Neuronal stem cell (in vitro differentiated cells): ENCODE measurements at places on chromosomes 5 and 9.
A peak's percentile ranks its signal among the peaks of the same experiment; 100 is the strongest.

GRCh38 chr5:126544087-126544740, 50.8 kb downstream of the ALDH7A1 start:
- DNase-seq: no peak

DNA sequence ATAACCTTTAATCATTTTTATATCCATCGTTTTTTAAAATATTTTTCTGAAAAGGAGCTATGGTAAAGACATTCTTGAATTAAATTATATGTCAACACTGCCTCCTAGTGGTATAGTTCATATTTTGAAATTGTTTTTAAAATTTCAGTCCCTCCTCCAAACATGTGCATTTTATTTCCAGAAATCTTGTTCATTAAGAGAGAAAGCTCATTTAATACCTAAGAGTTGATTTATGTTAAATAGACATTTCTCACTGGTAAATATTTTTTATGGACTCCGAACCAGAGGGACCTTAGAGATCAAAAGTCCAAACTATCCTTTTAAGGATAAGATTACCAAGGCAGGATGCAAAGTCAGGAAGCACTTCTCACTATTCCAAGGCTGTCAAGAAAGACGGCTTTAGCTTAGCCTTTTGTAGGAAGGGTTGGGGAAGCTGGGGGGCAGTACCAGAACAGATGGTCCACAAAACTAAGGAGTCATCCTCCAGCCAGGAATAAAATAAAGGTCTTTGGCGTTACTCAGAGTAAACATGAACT, 21.6 kb downstream of the BHMT start:
- peak; percentile 24 for DNase-seq

DNA sequence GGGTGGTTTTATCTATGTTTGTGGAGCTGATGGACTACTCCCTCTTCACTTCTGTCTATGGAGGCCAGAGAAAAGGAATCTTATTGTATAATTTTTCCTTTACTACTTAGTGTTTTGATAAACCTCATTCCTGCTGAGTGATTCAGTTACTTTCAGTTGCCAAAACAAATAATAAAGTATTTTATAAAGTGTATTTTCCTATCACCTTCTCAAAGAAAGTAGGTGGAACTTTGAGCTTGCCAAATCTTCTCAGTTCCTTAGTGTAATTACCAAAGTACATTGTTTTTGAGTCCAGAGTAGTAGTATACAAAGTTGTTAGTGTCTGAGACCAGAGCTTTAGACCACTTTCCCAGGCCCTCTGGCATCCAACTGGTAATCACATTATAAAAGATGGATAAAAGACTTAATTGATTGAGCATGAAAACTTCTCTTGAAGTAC, 13.5 kb downstream of the RABGAP1 start:
- no peak for DNase-seq

DNA sequence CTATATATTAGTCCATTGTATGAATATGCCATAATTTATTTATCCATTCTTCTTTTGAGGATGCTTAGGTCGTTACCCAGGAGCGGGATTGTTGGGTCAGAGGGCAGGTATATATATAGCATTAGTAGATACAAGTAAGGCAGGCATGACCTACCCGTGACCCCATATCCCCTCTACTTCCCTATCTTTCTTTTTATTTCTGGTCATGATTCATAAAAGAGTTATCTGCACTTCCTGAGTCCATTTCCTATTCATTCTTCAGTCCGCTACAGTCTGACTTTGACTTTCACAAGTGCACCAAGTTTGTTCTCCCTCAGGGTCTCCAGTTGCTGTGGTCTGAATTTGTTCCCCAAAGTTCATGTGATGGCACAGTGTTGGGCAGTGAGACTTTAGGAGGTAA, 6.9 kb downstream of the RHOBTB3 start:
- DNase-seq: no peak

- DNase-seq: no peak
Measured at GRCh38 chr9:106069241-106069640, 374.9 kb downstream of the TMEM38B start.

GRCh38 chr9:34655394-34655793, 3.4 kb downstream of the IL11RA start:
- DNase-seq: no peak

DNA sequence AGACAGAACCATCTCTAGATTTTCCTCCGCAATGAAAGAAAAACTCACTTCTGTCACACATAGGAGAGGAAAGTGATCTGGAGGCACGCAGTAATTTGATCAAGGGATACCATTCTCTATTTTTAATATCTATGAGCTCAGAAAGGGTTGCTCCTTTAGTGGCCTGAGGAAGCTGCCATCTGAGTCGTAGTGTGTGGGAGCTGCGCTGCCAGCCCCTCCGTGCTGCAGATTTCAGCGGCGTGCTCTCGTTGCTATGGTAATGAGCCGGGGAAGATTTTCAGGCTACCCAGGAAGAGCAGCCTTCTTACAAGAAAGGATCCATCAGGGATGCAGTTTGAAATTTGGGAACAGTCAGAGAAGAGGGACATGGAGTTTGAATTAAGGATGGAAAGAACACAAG, 17.1 kb upstream of the GOLM1 start:
- no peak for DNase-seq

GRCh38 chr5:2525351-2525750, 226.1 kb downstream of the IRX2 start:
- DNase-seq: no peak

DNA sequence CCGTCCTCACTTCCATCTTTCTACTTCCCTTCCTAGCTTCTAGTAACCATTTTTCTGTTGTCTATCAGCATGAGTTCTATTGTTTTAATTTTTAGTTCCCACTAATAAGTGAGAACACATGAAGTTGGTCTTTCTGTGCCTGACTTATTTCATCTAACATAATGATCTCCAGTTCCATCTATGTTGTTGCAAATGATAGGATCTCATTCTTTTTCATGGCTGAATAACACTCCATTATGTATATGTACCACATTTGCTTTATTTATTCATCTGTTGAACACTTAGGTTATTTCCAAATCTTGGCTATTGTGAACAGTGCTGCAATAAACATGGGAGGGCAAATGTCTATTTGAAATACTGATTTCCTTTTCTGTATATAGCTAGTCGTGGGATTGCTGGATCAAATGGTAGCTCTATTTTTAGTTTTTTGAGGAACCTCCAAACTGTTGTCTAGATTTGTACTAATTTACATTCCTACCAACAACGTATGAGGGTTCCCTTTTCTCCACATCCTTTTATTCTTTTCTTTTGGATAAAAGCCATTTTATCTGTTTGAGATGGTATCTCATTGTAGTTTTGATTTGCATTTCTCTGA, 50.3 kb downstream of the NSD1 start:
- no peak for DNase-seq

DNA sequence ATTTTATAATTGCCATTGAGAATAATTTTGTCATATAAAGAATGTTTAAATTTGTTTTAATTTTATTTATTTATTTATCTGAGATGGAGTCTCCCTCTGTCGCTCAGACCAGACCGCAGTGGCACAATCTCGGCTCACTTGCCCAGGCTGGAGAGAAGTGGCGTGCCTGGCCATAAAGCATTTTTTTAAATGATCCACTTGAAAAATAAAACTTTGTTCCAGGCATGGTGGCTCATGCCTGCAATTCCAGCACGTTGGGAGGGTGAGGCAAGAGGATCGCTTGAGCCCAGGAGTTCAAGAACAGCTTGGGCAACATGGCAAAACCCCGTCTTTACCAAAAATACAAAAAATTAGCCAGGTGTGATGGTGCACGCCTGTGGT, 2.1 kb upstream of the SIT1 start:
- no peak for DNase-seq

DNA sequence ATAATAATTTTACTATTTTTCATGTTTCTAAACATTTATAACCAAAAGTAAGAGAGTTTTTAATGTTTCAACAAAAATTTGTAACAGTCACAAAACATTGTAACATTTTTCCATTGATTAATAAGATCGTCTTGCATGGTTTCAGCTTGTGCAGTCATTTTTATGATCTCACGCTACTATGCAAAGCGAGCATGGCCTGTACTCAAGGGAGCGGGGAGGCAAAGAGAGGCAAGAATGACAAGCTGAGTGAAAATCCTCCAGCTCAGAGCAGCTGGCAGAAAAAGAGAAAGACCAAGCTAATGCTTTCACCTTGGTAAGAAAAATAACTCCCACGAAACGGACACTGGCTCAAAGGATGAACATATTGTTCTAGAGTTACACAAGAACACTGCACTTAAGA, 90.0 kb upstream of the SV2C start:
- no peak for DNase-seq

GRCh38 chr5:174356536-174356935, 311.0 kb downstream of the NSG2 start:
- no peak for DNase-seq

- peak; percentile 65 for DNase-seq
Measured at GRCh38 chr5:141512390-141512910, 23.6 kb downstream of the PCDHGC5 start.

- DNase-seq: no peak
Measured at GRCh38 chr9:104774831-104775573, 11.1 kb downstream of the NIPSNAP3B start.

DNA sequence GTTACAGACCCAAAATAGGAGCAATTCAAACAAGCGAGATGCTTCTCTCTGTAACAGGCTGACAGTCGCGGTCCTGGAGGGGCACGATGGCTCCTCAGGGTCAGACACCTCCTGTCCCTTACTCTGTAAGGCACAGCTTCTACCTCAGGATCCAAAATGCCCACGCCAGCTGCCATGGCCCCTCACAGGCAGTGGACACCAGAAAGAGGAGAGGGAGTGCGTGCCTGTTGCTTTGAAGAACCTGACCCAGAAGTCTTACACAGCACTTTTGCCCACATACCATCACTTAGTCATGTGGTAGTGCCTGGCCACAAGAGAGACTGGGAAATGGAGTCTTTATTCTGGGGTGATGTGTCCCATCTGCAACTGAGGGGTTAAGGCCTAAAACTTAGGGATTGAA, 11.6 kb upstream of the ABL1 start:
- no peak for DNase-seq

- no peak for DNase-seq
Measured at GRCh38 chr9:86828631-86829030, 118.7 kb downstream of the GAS1 start.

GRCh38 chr9:72210522-72210921, 61.3 kb downstream of the GDA start:
- DNase-seq: no peak

GRCh38 chr5:3225201-3225960, 370.3 kb upstream of the IRX1 start:
- no peak for DNase-seq

- DNase-seq: no peak
Measured at GRCh38 chr5:143243103-143243502, 160.4 kb downstream of the NR3C1 start.

DNA sequence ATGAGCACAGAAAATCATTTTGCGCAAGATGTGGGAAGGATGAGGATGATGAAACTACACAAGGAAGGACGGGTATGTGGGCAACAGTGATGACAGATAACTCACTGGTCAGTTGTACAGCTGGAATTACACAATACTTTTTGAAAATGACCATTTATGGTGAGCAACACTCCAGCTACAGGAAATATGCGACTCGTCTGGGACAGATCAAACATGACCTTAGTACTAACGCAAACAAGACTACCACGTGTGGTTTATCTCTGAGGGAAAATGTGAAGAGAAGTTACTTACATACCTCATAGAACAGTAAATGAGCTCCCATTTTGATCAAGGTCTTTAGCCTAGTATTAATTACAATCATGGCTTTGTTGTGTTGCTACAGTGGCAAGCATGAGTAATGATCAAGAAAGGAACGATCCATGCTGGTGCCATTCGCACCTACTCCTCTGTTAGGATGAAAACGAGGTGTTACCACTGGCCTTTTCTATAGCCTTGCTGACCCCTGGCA, 456.9 kb downstream of the BNC2 start:
- DNase-seq: no peak

DNA sequence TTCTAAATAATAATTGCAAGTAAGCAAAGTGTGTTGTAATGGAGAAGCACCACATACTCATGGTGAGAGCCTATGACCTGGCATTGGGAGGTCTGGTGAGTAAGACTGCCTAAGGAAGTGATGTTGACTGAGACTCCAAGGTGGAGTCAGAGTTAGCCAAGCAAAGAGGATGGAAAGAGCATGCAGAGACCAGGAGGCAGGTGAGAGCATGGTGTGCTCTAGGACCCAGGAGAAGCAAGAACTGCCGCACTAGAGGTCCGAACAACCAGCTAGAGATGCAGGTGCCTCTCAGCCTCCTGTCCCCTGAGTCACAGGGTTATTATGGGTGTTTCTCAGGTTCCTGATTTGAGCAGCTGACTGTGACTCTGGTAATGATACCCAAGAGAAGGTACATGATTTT, 27.3 kb downstream of the ANP32B start:
- DNase-seq: no peak

GRCh38 chr5:150492621-150493020, 15.3 kb upstream of the NDST1 start:
- DNase-seq: no peak

DNA sequence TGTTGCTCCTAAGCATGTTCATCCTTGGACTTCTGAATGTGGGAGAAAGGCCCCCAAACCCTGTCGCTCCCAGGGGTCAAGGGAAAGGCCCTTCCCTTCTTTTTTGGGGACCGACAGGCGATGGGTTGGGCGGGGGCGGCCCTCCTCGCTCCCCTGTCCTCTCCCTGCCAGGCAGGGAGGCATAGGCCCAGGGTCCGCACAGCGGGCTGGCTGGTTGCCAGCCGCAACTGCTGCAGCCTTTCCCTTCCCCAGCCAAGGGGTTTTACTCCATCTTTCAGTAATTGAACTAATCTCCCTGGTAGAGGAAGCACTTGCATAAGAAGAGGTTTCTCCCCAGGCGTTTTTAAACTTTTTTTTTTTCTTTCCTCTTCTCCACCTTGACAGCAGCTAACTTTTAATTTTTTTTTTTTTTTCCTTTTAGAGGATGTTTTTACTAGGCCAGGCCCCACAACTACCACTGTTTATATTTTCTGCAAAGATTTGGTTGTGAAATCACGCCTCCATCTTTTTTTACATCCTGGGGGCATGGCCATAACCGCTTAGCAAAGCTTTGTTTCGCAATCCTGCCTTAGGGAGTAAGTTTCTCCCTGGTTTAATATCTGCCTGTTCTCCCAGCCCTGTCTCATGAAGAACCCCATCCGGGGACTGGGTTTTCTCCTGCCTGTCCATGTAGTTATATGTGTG, 216.9 kb upstream of the ZNF608 start:
- DNase-seq: no peak

DNA sequence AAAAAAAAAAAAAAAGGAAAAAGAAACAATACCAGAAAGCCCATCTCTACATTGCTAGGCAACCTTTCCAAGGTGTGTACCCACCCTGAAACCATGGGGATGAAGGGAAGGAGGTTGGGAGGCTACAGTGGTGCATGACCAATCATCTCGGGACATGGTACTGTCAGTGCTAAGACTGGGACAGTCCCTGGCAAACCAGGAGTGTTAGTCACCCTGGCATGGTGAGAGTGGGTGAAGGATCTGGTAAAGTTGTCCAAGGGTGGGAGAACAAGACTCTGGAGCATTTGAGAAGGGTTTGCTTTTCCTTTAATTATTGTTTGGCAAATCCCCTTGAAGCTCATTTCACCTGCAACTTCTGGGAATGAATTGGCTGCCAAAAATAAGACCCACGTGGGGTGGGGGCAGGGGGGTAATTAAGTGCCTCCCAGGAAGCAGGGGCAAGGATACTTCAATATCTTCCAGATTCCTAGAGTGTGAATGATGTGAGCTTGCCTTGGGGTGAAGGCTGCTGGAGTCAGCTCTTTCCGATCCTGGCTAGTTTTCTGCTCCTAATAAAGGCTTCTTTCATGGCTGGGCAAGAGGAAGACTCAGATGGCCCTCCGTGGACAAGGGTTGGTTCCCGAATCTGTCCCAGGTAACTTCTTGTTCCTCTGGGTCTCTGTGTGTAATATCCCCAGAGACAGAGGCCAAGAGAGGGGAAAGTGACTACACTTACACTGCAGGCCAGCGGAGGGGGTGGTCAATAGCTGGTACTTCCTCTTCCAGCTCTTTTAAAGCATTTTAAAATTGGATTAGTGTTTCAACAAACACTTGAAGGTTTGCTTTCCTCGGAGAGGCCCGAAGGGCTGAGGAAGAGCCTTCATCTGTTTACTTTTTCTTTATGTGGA, 61.6 kb upstream of the SPRY4 start:
- no peak for DNase-seq
